ENCODE measurements at places on chromosomes 16 and 17.
A peak's percentile ranks its signal among the peaks of the same experiment; 100 is the strongest.

GRCh38 chr16:82005027-82005830 lies 6.0 kb downstream of the SDR42E1 start:
- no peak for ATAC-seq

- ATAC-seq: no peak
Observed at GRCh38 chr17:39671651-39672521, 3.6 kb downstream of the PNMT start.

DNA sequence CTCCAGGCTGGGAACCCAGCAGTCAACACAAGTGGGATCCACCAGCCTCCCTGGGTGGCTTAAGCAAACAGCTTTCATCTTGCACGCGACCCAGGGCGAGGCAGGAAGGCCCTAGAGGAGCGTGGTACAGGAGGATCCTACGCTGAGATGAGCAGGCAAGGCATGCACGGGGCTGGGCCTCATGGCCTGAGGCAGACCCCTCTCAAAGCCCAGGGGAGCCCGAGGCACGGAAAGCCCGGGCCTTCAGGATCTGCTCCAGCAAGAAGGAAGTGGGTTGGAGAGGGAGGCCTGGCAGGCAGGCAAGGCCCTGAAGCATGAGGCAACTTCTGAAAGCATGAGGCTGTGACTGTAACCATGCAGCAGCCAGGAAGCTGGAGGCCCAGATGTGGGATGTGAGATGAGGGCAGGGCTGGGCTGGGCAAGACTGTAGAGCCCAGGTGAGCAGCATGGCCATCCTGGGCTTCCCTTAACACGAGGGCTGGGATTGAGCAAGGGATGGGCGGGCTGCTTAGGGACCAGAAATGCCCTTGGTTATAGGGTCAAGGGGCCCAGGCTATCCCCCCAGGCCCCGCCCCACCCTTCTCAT lies 338.7 kb downstream of the C16orf95 start:
- ATAC-seq: no peak

GRCh38 chr16:52547004-52547833 lies at the start of gene TOX3:
Gene TOX3 (minus strand): TSS chr16:52547143. CDS start chr16:52546723, 420 bp downstream.
- ATAC-seq: no peak

- peak; percentile 57 for ATAC-seq
Observed at GRCh38 chr17:17109907-17110306, 67.7 kb downstream of the MPRIP start.

- ATAC-seq: no peak
Observed at GRCh38 chr16:57886427-57886826, 84.1 kb upstream of the KIFC3 start.

GRCh38 chr17:73622381-73622780 lies 21.9 kb downstream of the SDK2 start:
- ATAC-seq: no peak

DNA sequence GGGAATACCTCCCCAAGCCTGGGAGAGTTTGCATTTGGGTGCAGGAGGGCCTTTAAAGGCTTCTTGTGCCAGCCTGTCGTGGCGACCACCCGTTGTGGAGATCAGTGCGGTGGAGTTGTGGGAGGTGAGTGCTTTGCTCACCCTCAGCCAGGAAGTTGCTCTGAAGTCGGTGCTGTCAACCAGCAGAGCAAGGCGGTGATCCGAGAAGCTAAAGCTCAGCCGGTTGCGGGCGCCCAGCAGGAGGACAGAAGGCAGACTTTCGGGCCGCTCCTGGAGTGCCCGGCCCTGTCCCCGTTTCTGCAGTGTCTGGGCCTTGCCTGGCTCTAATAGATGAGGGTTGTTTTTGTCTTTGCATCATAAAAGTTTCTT lies 1.4 kb downstream of the UBE2I start:
- no peak for ATAC-seq

DNA sequence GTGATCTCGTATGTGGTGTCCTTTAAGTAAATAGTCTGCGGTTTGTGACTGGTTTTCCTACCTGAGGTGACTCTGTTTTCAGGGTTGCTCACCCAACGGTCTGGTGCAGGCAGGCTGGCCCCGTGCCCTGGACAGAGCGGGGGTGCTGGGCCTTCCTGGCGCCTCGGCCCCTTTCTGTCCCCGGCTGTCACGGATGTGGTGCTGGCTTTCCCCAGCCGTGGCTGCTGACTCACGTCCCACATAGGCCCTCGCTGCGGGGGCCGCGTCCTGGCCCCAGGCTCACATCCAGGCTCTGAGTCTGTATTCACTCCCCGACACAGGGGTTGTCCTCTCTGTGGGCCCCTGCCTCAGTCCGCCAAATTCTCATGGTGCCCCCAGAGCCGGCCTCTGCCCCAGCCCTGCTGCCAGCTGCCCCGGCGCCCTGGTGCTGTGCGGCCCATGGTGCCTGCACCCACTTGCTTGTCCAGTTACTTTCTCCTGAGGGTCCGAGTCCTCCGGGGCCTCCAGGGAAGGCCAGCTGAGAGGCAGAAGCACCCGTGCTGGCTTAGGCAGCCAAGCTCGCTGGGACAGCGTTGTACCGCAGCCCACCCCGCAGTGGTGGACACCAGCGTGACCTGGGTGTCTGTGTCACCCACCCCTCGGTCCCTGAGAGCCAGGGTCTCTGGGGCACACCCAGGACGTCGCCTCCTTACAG lies 5.9 kb downstream of the CHMP6 start:
- no peak for ATAC-seq

- peak; percentile 74 for ATAC-seq
Observed at GRCh38 chr17:32486701-32487472, at the start of gene CDK5R1. Gene CDK5R1 (plus strand): TSS chr17:32486993. CDS start chr17:32487621, 628 bp downstream.

- ATAC-seq: no peak
Observed at GRCh38 chr16:86565181-86565631, 1.4 kb upstream of the FOXC2 start.

- no peak for ATAC-seq
Observed at GRCh38 chr16:31572821-31573220, 45.1 kb downstream of the AHSP start.

DNA sequence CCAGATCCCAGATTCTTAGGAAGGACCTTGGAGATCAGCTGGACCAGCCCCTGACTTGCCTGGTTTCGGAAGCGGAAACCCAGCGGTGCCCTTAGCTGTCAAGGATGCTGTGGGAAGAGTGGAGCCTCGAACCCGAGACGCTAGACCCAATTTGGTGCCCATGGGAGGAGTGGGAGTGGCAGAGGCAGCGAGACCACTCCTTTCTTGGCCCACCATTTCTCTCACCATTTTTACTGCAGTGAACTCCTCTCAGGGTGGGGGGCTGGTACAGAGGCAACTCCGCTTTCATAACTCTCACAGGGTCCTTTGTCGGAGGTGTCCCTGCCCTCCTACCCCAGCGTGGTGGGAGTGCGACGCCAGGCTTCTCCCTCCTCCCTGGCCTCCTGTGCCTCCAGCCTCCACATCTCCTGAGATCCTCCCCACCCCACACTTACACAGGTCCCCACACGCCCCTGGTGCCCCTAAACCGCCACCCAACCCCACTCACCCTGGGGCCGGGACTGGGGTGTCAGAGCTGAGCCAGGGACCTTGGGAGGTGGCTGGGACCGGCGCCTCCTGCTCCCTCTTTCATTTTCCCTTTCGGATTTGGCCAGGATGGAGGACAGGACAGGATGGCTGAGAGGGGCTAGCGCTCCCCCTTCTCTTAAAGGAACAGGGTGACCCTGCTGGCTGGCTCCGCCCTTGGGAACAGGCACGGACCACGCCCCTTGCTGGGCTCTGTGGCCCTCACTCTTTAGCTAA lies at the start of gene GJD3:
Gene GJD3 (minus strand): TSS at position 617 of the 741 bp plus-strand sequence. CDS start 922 bp downstream, outside the sequence.
- no peak for ATAC-seq

DNA sequence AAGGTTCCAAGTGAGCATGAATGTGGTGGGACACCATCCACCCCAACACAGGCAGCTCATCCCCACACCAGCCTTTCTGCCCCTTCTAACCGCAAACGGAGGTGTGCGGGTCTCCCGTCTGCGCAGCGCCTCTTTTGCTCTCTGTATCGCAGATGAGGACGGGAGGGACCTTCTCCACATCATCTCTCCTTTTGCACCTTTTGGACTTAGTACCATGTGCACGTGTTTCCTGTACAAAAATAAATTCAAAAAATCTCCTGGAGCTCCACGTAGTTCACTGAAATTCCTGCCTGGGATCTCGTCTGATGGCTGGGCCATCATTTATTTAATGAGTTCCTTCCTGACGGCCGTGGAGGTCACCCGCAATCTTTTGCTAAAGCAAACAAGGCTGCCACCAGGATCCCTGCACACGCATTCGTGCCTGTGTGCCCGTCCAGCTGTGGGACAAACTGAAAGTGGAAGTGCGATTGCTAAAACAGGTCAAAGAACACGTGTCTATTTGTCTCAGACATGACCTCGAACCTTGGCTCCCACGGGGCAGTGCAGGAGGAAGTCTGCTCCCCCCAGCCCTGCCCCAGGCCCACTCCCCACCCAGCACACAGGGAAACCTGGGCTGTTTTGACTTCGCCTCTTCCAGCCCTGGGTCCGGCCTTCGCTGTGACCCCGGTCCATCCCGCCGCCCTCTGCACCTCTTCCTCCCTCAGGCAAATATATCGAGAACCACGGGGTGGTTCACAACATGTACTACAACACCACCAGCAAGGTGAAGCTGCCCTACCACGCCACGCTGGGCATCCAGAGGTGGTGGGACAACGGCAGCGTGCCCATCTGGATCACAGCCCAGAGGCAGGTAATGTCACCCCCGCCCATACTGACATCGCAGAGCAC lies 2.3 kb downstream of the ENPP7 start:
- ATAC-seq: peak; percentile 80

- ATAC-seq: no peak
Observed at GRCh38 chr16:76854234-76854633, 336.8 kb upstream of the MON1B start.

GRCh38 chr16:14958970-14959369 lies 15.9 kb upstream of the PDXDC1 start:
- no peak for ATAC-seq

GRCh38 chr17:72506773-72507172 lies 386.0 kb downstream of the SOX9 start:
- ATAC-seq: no peak

DNA sequence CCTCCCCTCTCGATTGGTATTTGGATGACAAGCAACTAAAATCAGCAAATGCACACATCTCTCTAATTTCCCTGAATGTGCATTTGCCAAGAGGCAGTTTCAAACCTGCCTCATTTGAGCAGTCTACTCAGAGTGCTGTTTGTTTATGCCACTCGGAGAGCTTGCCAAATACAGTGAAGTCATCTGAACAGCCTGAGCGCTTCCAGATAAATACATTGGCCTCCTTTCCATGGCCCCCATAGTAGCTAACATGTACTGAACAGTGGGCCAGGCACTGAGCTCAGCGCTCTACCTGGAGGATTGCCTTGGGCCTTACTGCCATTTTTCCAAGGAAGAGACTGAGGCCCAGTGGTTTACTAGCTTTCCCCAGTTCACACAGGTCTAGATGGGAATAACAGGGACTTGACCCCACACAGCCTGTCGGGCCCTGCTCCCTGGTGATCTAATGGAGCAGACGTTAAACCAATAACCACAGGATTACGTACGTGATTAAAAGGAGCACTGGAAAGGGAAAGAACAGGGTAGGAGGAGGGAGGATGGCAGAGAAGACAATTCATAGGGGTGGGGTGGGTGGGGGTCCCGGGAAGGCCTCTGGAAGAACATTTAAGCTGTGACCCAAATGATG lies 18.7 kb upstream of the ANKRD40CL start:
- ATAC-seq: no peak

- no peak for ATAC-seq
Observed at GRCh38 chr16:89354325-89354724, 136.0 kb downstream of the ANKRD11 start.

- no peak for ATAC-seq
Observed at GRCh38 chr16:86619239-86619794, 41.0 kb downstream of the FOXL1 start.

- no peak for ATAC-seq
Observed at GRCh38 chr16:86072328-86073102, 173.6 kb downstream of the IRF8 start.

GRCh38 chr17:7634384-7634783 lies 4.4 kb downstream of the SHBG start:
- ATAC-seq: no peak

GRCh38 chr17:78357177-78357586 lies 2.7 kb downstream of the SOCS3 start:
- ATAC-seq: no peak

DNA sequence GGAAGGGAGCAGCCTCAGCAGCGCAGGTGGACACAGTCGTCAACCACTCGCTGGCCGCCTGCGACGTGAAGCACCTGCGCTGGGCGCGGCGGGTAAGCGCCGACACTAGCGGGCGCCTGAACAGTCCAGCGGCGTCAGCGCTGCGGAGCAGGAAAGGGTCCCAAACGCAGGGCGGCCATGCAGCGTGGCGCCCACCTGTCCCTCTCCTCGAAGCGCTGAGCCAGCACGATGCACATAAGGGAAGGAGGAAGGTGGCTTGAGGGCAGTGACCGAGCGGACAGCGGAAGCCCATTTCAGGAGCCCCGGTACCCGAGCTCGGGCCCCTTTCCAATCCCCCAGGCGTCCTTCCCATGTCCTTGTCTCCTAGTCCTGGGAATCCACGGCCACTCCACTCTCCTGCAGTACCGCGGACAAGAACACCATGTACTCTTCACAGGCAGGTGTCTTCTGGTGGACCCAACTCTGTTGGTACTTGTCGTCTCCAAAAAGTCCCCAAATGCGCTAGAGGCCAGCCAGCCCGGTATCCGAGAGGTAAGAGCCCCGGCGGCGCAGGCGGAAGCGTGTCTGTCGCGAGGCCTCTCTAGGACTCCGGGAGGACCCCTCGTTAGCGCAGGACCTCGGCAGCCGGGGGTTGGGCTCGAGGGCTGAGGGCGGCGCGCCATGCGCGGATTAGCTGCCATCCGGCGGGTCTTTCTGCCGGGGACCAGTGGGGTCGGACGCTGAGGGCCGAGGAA lies 14.4 kb downstream of the ZNF232 start:
- ATAC-seq: peak; percentile 84

DNA sequence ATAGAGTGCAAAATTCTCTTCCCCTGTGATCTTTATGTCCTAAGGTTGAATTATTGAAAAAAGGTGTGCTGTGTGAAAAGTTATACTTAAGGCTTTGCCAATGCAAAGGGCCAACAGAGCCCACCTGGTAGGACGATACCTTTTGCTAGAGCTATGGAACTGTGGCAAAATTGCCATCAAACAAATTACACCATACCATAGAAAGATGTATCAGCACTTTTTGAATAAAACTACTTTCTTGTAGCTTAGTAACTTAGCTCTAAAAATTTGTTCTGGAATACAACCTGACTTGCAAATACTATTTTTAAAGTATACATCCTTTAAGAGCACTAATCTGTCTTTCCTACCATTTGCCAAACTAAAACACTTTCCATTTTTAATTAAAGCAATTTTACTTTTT lies 147.2 kb upstream of the ERCC4 start:
- no peak for ATAC-seq

- ATAC-seq: peak; percentile 99
Observed at GRCh38 chr16:53346-54236, at the start of the genes POLR3K and SNRNP25. Gene POLR3K (minus strand): TSS chr16:53608. CDS start chr16:53586, 22 bp downstream. Gene SNRNP25 (plus strand): TSS chr16:53828. CDS start chr16:54017, 189 bp downstream.

DNA sequence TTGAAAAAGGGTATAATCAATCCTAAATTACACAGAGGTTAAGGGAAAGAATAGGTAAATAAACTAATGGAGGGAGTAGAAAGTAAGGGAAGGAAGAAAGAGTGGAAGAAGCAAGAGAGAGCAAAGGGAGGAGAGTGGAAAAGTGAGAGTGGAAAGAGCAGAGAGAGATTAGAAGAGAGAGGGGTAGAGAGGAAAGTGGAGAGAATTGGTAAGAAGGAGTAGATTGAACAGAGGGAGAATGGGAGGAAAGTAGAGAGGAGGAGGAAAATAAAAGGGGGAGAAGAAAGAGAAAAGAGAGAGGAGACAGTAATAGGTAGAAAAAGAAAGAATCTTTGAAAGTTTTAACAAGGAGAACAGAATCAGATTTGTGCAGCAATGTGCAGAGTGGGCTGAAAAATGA lies 24.9 kb downstream of the TERB1 start:
- ATAC-seq: no peak

- ATAC-seq: peak; percentile 50
Observed at GRCh38 chr16:3171855-3172593, 16.0 kb upstream of the OR1F1 start.

All from stimulated activated memory B cell treated with anti-CD40 and anti-IgM and Interleukin-4, amounts not matched to agents 10 μg/mL and 1 μg/mL and 100 μg/mL, for 72 hours (primary cell).